ENCODE measurements at places on chromosomes 3 and 15.

- no peak for DNase-seq
Measured at GRCh38 chr3:141368925-141369794, 856 bp downstream of the ZBTB38 start.

GRCh38 chr3:193822492-193823212, 229.6 kb downstream of the OPA1 start:
- DNase-seq: no peak

DNA sequence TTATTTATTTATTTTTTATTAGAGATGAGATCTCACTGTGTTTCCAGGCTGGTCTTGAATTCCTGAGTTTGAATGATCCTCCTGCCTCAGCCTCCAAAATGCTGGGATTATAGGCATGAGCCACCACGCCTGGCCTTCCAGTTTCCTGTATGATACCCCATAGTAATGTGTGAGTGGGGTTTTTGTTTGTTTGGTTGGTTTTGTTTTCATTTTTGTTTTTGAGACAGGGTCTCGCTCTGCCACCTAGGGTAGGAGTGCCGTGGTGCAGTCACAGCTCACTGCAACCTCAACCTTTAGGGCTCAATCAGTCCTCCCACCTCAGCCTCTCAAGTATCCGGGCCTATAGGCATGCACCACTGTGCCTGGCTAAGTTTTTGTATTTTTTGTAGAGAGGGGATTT, 30.9 kb downstream of the GOLM2 start:
- DNase-seq: no peak

GRCh38 chr3:168088106-168088720, 7.5 kb downstream of the GOLIM4 start:
- DNase-seq: no peak

DNA sequence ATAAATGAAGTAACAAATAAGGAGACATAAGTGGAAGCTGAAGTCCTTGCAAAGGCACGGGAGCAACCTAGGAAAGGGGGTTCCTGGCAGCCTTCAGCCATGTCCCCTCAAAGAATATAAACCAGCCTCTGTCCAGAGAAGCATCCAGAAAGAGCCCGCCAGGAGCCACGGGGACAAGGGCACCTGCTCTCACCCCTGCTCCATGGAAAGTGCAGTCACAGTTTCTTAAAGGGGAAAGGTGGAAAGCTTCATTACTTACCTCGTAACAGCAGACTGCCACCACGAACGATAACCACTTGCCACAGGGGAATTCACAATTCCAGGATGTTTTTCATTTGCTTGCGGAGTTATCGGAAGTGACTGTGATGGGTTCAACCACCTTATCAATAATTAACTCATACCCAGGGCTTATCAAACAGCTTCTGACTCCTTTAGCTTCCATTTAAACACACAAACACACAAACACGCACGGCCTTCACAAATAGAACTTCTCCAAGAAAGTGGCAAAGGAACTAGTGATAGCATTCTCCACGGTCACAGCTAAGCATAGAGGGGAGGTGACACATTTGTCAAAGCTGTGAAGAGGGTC, 134.2 kb upstream of the IGF1R start:
- DNase-seq: no peak

- DNase-seq: no peak
Measured at GRCh38 chr3:169624533-169624972, 39.0 kb downstream of the MECOM start.

DNA sequence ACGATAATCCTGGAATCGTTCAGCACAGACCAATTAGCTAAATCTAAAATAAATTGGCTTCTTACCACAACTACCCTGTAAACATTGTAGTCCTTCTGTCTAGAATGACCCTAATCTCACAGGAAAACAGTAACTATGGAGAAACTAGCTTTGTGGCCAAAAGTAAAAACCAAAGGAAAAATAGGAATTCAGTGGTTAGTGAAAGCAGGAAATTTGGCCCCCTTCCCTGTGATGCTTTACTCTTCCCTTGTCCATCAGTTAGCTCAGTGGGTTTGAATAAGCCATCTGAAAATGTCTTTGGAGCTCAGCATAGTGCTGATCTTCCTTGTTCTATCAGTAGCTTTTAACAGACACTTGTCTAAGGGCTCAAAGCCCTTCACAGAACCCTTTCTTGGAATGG, 1.6 kb downstream of the NMD3 start:
- DNase-seq: no peak

DNA sequence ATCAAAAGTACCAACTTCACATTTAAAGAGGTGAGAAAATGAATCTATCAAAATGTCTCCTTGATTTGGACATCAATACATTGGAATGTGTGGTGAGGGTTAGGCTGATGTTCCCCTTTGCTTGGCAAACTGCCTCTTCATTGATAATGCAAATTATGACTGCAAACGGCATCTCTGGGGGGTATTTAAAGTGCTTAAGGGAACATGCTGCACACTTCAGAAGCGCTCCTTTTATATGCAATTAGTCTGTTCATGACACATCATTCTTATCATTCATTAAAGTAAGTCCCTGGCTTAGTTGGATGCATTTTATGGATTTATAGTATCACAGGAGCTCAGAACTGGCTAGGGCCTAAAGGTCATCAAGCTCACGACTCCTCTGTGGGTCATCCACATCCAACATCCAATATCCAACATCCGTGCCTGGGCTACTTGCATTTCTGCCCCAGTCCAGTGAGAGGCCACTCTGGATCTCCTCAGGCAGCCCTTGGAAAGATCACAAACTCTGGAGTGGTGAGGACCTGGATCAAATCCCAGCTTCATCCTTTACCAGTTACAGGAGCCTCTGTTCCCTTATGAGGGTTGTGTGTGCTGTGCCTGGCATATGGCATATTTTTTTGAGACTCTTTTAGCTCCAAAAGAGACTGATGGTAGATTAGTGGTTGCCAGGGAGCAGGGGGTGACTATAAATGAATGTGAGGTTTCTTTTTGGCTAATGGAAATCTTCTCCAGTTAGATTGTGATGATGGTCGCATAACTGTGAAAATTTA, 136.8 kb upstream of the FOXB1 start:
- no peak for DNase-seq

DNA sequence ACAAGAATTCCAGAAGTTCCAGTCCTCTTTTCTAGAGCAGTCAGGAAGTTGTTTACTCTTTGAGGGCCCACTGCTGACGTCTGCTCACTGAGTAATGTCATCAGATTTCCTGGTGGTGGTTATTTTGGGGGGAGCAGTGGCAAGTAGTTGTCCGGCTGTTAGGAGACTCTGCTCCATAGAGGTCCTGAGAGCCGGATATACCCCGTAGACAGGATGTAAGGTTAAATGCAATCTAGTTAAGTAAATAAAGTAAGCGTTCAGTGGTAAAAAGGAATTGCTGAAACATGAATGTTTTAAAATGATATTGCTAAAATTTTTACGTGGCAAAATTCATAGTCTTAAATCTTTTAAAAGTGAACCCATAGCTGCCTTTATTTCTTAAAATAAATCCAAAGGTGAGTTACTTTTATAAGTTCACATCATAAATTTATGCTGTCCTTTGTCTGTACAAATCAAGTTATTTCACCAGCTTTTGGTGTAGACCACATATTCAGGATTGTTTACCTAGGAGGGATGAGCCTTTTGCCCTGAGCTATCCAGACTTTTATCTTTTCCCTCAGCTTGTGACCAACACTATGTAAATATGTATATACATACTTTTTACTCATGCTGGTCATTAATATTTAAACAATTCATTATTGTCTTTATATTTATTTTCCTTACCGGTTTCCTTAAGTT, 65.8 kb downstream of the PDE8A start:
- DNase-seq: peak; percentile 61

GRCh38 chr3:133256787-133257483, 142.9 kb upstream of the BFSP2 start:
- no peak for DNase-seq

DNA sequence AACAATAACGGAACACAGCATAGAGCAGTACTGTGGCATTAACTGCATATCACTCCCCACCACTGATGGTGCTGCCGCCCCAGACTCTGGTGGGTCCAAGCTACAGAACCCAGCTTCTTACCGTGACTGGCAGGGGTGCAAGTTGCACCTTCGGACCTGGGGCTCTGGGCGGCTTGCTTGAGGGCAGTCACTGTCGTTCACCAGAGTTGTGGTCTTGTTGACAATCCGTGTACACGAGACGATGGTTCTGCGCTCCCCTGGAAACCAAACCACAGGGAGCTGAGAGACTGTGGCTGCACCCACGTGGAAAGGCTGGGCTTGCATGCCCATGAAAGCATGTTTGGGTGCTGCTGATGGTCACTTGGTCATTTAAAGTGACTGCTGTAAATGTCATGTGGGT, 293.0 kb downstream of the ADAMTS17 start:
- DNase-seq: no peak

DNA sequence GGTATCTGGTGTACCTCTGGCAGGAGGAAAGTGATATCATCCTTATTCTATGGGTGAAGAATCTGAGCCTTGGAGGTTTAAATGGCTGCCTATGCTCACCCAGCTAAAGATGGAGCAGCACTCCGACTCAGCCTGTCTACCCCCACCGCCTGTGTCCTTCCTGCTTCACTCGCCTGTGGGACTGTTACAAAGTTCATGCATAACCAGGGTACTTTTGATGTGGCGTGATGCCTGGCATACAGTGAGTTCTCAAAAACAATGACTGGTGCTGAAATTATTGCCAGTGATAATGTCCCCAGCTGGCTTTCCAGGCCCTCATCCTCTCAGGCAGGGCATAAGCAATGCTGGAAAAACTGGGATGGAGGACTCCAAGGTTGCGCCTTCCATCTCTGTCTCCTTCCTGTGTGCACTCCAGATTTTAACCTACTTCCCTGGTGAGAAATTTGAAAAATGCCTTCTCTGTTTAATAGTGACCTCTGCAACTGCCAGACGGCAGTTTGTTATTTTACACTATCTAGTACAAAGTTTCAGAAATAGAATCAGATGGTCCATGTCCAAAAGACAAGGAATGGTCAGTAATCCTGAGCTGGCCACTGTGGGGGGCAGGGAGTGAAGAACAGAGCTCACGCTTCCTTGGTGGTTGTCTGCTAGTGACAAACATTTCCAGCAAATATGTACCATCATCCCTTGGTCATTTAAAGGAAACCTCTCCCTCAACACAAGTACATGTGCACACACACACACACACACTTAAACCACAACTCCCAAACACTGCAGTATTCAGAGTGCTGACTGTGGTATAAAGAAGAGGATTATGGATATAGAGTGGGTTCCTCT, 86.5 kb upstream of the NMNAT3 start:
- no peak for DNase-seq

- no peak for DNase-seq
Measured at GRCh38 chr15:38171973-38172372, 80.7 kb upstream of the SPRED1 start.

DNA sequence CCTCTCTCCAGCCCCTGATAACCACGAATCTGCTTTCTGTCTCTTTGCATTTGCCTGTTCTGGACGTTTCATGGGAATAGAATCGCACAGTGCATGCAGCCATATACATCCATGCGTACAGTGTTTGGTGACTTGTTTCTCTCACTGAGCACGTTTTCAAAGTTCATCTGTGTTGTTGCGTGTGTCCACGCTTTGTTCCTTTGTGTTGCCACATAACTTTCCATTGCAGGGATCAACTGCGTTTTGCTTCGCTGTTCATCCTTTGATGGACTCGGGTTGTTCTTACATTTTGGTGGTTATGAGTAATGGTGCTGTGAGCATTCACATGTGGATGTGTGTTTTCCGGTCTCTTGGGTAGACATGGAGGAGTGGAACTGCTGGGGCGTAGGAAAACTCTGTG, 56.4 kb upstream of the TAMM41 start:
- DNase-seq: no peak

GRCh38 chr3:4739289-4740236, 239.7 kb upstream of the BHLHE40 start:
- DNase-seq: no peak

DNA sequence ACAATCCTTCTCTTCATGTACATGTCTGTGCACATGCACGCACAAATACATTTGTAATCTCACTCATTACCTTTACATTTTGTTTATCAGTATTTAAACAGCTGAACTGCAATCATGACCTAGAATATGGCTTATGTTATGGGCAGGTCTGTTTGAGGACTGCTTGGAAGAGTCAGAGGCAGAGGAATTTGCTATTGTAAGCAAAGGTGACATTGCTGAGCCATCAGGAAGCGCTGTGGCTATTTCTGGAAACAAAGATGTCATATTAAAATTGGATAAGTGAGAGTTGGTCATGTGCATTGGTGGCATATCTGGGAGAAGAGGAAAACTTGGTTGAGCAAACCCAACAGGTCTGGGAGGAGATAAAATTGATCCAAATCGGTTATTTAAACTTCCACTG, 41.6 kb downstream of the USF3 start:
- DNase-seq: no peak

DNA sequence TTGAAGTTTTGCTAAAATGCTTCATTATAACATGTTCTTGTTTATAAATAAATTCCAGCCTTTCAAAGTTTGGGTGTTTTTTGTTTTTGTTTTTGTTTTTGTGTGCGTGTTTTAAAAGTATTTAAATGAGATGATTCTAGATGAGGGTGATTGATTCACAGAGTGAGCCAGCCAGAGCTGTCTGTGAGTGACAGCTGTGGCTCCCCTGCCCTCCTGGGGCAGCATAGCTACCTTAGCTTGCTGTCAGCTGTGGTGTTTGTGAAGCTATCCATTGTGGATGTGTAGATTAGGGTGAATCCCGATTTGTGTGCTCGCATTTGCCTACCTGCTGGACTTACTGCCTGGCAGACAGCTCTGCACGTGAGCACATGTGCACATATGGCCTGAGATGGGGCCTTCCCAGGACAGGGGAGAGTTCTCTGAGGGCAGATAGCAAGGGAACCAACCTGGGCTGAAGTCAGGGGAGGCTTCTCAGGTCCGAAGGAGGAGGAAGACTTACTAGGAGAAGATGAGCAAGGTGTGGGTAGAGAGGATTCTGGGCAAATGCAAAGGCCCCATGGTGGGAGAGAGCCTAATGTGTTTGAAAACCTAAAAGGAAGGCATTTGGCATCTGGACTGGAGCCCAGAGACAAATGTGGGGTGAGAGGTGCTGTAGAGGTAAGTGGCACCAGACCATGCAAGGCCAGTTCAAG, 124.2 kb downstream of the EEFSEC start:
- no peak for DNase-seq

- no peak for DNase-seq
Measured at GRCh38 chr15:94375997-94376396, 144.6 kb downstream of the MCTP2 start.

DNA sequence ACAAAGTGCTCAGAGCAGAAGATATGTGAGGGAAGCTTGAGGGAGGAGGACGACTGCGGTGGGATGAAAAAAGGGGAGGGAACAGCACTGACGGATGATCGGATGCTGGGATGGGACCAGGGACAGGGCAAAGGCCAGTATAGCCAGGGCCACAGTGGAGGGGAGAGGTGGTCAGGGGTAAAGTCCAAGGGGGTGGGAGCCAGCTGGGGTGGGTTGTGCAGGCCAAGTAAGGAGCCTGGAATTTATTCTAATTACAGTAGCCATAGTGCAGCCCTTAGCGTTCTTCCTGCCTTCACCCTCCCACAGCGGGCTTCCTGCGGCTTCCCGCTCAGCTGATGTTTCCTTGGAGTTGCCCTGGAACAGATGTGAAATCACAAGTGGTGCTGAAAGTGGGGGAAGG, 7.6 kb upstream of the APEH start:
- no peak for DNase-seq

Measured in kidney epithelial cell (primary cell).